Thoracic aorta (tissue), 2 donors: ENCODE measurements at places on chromosomes 16 and 17. TPM values are rescaled to one million over a fixed set of nuclear protein-coding genes. Genes with fewer than 3 reads are reported as not detected.

MYL11 gene
- total RNA-seq = 0.81 TPM

SPN gene
- 1.1 TPM for total RNA-seq

ABCA3 gene
- total RNA-seq = 25.2 TPM

NPIPA2 gene
- 2.6 TPM for total RNA-seq

DNA sequence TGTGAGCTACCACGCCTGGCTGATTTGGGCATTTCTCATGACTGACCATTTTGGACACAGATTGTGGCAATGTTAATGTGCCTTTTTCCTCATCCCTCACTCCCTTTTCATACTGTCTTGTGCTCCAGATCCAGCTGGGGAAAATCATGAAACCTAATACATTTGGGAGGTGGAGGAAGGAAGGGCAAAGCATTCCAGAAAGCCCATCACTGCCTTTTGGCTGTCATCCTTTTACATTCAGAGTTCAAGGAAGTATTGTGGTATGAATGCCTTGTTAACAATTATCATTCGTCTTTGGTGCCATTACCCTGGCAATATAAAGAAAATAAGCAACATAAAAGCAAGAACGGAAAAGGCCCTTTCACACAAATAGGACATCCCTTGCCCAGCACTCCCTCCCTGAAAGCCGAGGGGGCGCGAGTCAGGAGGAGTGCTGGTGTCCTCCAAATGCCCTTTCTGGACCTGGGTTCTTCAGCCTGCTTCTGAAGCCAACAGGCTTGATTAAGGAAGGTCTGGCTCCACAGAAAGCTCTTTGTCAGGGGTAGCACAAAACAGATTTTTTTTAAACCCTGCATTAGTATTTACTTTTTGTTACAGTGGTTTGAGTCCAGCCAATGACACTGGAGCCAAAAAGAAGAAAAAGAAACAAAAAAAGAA is 20.1 kb downstream of the NMT1 start:
- H3K4me1 ChIP-seq = peaks cover 11% of the 10 kb centered on the region
- H3K27ac ChIP-seq = no peak overlapping the region
- H3K27me3 ChIP-seq = no peaks in the 10 kb centered on the region
- no peak for DNase-seq

- no peaks in the 10 kb centered on the region for H3K36me3 ChIP-seq
- no peak overlapping the region for H3K4me3 ChIP-seq
- no peak overlapping the region for H3K27ac ChIP-seq
- no peaks in the 10 kb centered on the region for H3K4me1 ChIP-seq
Measured at GRCh38 chr17:34299027-34299426, 13.5 kb downstream of the CCL11 start.

- DNase-seq = no peak
- no peak overlapping the region for H3K4me3 ChIP-seq
- H3K27ac ChIP-seq = no peak overlapping the region
- no peaks in the 10 kb centered on the region for H3K4me1 ChIP-seq
- H3K27me3 ChIP-seq = no peaks in the 10 kb centered on the region
Measured at GRCh38 chr17:6135236-6135635, 65.1 kb downstream of the WSCD1 start.

DNA sequence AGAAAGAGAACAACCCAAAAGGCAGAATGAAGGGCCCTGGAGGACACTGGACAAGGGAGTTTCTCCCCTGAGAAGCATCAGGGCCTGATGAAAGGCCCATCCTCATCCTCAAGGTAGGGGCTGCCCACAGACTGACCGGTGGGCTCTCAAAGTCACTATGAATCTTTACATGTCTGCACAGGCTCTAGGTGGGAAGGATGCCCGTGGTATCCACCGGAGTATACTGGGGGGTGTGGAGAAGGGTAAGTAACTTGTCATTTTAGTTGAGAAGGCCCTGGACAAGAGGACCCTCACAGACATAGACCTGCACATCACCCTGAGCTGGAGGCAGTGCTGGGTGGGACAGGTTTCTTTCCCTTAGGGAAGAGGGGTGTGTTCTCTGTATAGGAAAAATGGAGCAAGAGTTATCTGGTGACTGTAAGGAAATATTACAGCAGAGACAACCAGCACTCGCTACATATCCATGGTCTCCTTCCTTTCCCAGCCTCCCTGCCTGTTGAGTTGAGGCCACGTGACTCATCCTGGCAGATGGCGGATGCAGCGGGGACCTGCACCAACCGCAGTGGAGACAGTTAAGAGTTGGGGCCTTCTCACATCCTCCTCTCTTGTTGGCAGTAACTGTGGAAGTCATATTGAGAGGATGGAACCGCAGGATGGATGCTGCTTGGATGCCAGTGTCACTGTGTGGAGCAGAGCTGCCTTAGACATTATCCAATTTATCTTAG is 45.6 kb upstream of the KCNJ12 start:
- H3K36me3 ChIP-seq = no peaks in the 10 kb centered on the region
- no peak overlapping the region for H3K27ac ChIP-seq
- H3K27me3 ChIP-seq = no peaks in the 10 kb centered on the region
- H3K4me1 ChIP-seq = no peaks in the 10 kb centered on the region

- H3K36me3 ChIP-seq = peaks cover 75% of the 10 kb centered on the region
- no peak overlapping the region for H3K4me3 ChIP-seq
- no peaks in the 10 kb centered on the region for H3K27me3 ChIP-seq
- no peak overlapping the region for H3K27ac ChIP-seq
- no peak for DNase-seq
- H3K4me1 ChIP-seq = no peaks in the 10 kb centered on the region
Measured at GRCh38 chr17:80372456-80372855, 42.5 kb upstream of the ENDOV start.

CTRB1 gene
- total RNA-seq = 9.3 TPM

ZFHX3 gene
- total RNA-seq = 70.1 TPM
